Stimulated activated CD8-positive, alpha-beta memory T cell treated with anti-CD3 and anti-CD28 coated beads, Interleukin-2, amount 100 ng/mL, for 1 hour (primary cell): ENCODE measurements at places on chromosomes 5 and 9.

DNA sequence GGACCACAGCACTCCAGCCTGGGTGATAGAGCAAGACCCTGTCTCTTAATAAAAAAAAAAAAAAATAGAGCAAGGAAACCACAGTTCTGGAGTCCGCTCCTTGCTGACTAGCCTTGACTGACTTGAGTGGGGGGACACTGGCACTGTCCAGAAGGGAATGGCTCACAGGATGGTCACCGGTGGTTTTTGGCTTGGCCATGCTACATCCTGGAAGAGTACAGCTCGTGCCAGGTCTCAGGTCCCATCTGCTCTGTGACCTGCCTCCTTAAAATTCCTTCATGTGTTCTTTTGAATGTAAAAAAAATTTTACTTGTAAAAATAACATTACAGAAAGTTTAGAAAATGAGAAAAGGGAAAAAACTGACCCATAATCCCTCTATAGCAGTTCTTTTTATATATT, 5.6 kb downstream of the NANS start:
- no peak for DNase-seq

- no peak for DNase-seq
Observed at GRCh38 chr5:171635561-171636245, 149.9 kb upstream of the SMIM23 start.

DNA sequence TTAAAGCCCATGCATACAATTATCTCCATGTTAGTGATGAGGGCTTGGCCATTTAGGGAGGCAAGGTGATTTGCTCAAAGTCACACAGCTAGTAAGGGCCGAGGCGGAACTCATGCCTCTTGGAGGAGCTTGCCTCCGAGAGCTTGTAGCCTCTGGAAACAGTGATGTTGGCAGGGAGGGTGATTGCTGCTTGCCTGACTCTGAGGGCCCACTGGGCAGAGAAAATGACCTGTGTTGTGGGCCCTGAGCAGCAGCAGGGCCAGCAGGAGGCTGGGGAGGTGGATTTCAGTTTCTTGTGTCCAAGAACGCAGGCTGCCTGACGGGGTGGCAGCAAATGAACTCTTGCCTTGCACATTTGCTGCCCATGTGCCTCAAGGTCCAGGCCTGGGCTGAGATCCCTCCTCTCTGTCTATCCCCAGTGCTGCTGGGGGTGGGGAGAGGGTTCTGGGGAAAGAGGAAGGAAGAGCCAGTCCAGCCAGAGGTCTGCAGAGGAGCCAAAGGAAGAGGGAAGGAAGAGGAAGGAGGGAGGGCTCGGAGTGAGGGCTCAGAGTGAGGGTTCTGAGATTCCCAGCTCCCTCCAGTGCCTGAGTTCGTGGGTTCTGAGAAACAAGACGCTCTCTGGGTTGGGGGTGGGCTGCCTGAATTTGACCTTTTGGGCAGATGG, 16.2 kb upstream of the PTGS1 start:
- DNase-seq = no peak

- DNase-seq = no peak
Observed at GRCh38 chr9:17625644-17626388, 47.0 kb downstream of the SH3GL2 start.

- no peak for DNase-seq
Observed at GRCh38 chr5:150134198-150134588, 21.5 kb downstream of the PDGFRB start.

DNA sequence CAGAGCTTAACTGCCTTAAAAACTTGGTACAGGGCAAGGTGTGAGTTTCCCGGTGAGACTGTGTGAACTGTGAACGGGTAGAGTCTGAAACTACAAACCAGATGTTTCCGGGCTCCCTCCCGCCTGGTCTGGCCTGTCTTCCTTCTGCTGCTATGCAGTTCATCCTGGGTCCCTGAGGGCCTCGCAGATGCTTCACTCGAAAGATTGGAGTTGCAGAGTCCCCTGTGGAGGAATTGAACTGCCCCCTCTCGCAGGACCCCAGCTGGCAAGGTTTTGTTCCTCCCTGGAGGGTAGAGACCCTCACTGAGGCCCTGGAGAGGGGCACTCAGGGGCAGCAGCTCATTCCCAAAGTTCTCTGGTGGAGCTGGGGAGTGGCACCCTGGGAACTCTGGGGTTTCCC, 533 bp downstream of the DCANP1 start:
- no peak for DNase-seq

- no peak for DNase-seq
Observed at GRCh38 chr9:114156657-114157421, 1.5 kb downstream of the COL27A1 start.

GRCh38 chr5:148979083-148979723, 83.7 kb downstream of the SH3TC2 start:
- no peak for DNase-seq

GRCh38 chr5:150123542-150123941, 32.1 kb downstream of the PDGFRB start:
- no peak for DNase-seq

DNA sequence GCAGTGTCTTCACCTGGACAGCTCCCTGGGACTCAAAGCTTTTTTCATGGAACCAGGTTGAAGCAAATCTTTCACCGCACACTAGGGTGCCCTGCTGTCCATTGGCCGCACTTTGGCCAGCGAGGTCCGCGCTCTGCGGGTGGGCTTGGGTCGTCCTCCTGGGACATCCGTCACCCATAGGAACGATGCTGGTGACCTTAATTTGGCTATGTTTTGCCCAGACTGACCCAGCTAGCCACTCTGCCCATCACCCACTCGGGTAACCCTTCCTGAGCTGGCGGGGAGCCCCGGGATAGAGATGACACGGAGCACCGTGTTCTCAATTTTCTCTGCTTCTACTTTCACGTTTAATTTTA, 25.9 kb downstream of the ZDHHC11B start:
- no peak for DNase-seq

GRCh38 chr5:179841621-179842020, 17.0 kb downstream of the MRNIP start:
- DNase-seq = no peak

GRCh38 chr5:140287801-140288521, 14.9 kb downstream of the PFDN1 start:
- DNase-seq = no peak

DNA sequence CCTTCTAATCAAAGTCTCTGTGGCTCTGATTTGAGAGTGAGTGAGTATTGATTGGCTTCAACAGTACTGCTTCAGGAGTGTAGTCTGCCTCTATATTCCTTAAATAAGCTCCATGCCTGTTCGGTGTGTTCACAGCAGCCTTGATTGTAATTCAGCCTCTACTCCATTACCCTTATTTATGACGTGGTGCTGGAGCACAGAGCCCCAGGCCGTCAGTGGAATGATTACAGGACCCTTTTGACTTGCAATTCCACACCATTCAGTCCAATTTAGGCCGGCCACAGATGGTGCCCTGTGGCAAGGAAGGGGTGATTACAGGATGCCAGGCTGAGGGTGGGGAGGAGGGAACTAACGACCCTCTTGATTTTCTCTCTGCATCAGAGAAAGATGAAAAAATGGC, 110.3 kb downstream of the ASTN2 start:
- DNase-seq = no peak

DNA sequence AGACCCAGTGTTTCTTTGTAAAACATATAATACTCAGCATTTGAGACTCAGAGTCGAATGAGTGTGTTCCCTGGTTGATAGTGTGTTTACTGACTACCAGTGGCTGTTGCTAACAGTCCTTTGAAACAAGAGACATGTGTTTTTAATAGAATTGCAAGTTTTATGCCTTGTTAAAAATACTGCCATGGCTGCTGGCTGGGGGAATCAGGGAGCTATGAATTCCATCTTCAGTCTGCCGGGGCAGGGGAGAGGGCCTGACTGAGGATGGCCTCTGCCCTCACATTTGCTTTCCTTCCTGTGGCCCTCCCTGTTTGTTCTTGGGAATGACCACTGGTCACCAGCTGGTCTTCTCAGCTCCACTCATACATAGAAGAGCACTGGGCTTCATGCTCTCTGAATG, 63.8 kb downstream of the PDZD2 start:
- no peak for DNase-seq

GRCh38 chr5:36536616-36537005, 69.8 kb upstream of the SLC1A3 start:
- no peak for DNase-seq

GRCh38 chr5:141869040-141869439, 9.2 kb downstream of the PCDH1 start:
- no peak for DNase-seq

DNA sequence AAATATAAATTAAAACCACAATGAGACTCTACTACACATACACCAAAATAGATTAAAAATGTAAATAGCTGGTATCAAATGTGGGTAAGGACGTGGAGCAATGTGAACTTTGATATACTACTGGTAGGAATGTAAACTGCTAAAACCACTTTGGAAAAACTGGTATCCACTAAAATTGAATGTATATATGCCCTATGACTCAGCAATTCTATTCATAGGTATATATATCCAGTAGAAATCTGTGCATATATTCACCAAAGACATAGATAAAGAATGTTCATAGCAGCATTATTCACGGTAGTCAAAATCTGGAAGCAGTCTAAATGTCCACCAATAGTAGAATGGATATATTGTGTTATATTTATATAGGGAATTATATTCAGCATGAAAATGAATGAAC, 85.2 kb downstream of the ERP44 start:
- no peak for DNase-seq
